ENCODE measurements at places on chromosomes 6 and 20.

DNA sequence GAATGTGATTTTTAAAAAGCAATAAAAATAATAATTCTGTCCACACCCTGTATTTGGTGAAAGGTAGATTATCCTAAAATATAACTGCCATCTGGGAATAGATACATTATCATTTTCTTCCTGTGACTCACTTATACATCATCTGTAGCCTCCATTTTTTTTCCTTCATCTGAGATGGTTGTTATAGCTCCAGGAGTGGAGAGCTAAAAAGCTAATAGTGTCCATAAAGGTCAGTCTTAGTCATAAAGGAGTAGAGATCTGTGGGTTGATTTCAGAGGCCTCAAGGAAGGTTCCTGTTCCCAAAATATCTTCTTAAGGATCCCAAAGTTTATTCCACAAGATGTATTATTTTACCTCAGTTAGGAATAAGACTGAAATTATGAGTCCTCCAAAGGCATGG, 41.1 kb downstream of the FBXO5 start:
- DNase-seq, result no peak

DNA sequence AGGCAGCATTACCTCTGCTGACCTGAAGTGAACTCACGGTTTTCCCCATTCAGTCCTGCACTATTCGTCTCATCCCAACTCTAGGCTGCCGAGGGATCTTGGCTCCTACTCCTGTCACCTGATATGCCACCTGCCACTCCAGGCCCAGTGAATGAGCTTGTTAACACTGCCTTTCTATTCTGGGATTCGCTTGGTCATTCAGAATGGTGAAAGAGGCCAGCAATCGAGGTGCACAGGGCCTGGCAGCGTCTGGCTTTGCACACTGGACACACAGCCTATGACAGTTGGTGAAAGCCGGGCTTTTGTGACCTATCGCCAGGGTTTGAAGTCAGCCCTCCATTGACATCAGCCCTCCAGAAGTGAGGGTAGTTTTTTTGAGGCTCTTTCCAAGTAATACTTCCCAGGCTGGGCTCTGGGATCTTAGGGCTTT, 59.3 kb upstream of the MYL9 start:
- no peak for DNase-seq

DNA sequence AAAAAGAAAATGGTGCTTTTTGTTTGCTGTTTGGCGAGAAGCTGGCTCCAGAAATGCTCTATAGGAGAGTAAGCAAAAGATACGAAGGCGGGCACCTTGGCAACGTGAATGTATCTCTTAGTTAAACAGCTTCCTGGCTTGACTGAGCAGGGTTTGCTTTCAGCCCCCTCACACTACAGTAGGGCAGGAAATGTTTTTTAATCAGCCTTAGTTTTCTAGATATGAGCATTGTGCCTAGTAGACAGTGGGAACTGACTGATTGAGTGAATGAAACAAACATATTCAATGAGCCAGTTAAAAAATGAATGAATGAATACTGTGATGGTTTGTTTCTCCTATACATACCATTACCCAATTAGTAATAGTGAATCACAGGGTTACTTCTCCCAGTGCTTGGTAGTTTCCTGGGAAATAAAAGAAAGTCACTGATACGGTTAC, 19.9 kb downstream of the CAP2 start:
- no peak for DNase-seq

GRCh38 chr6:150129616-150130505, 13.0 kb upstream of the PPP1R14C start:
- no peak for DNase-seq
